ENCODE measurements at places on chromosomes 4 and X.

DNA sequence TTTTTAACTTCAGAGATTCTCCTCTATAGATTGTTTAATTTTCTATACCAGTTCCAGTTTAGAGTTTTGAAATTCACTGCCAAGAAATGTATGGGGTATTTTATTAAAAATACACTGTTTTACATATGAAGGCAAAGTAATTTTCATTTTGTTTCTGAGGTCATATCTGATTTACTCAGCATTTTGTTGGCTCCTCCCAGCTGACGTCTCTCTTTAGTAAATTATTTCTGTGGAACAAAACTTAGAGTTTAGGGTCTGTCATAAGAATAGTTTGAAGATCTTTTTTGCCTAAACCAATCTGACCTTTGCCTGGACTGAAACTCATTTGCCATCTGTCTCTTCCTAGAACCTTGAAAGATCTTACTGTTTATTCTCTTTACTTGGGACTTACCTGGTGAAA, 16.9 kb downstream of the FNIP2 start:
- no peak for DNase-seq

DNA sequence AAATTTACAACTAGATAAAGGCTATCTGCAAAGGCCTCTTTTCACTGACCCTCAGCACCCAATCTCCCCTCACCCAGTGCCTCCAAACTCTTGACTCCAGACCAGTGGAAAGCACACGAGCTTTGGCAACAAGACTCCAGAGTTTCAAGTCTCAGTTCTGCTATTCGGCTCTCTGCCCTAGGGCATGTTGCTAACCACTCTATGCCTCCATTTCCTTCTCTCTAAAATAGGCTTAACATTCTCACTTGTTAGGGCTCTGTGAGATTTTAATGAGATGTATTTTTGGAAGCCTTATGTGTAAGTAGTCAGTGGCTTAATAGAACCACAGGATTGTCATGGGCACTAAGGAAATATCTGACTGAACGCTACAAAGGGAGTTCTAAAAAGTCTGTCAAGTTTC, 116.5 kb upstream of the IQCM start:
- DNase-seq, result no peak

- no peak for DNase-seq
Observed at GRCh38 chr4:136302566-136302965, 1229.7 kb downstream of the PCDH18 start.

GRCh38 chr4:46550471-46550870, 160.5 kb upstream of the GABRA2 start:
- DNase-seq, result no peak

GRCh38 chr4:184293552-184293951, 75.9 kb upstream of the ENPP6 start:
- no peak for DNase-seq

DNA sequence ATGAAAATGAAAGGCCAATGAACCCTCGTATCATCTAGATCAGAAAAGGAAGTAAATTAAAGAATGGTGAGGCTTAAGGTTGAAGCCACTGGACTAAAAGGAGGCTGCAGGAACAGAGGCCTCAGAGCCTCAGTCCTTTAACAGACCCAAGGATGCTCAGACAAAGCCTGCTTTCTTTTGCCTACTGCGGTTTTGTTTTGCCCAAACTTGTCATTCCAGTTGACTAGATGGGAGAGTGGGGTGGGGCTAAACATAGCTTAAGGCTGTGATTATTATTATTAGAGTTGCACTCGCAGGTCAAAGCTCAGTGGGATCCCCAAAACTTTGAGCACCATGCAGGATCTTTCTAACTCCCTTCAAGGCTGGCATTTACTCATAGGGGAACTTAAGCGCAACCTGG, 163.9 kb downstream of the RBM46 start:
- no peak for DNase-seq

GRCh38 chr4:8171984-8172924, 13.6 kb upstream of the ABLIM2 start:
- DNase-seq, result no peak
